Fibroblast of skin of left biceps (primary cell): ENCODE measurements at places on chromosomes 13 and 19.

GRCh38 chr19:54173951-54174834 is 1.2 kb upstream of the TMC4 start:
- DNase-seq = no peak

- DNase-seq = no peak
Observed at GRCh38 chr19:16587833-16588823, 15.9 kb upstream of the SLC35E1 start.

- no peak for DNase-seq
Observed at GRCh38 chr13:50171590-50172282, 156.5 kb downstream of the KCNRG start.

GRCh38 chr13:98609756-98610155 is 32.8 kb upstream of the STK24 start:
- no peak for DNase-seq

DNA sequence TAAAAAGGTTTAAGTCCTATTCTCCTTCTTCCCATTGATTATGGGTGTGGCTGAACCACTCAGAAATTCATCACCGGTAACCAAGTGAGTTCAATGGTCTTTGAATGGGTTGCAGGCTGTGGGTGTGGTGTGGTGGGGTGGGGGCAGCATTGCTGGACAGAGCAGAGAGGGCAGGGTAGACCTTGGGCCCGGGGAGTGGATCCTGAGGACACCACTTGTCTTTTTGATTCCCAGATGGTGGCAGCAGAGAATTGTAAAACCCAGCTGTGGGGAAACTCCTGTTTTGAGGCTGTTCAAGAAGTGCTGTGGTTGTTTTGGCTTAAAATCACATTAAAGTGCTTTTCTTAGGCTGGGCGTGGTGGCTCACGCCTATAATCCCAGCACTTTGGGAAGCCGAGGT is 45.8 kb upstream of the RGCC start:
- peak; percentile 22 for DNase-seq

- no peak for DNase-seq
Observed at GRCh38 chr19:39203372-39204341, at the start of gene SYCN. TSS of gene SYCN (minus strand) at chr19:39204263. CDS start at chr19:39204254, 9 bp downstream.

- no peak for DNase-seq
Observed at GRCh38 chr19:7225741-7226140, 68.5 kb downstream of the INSR start.

DNA sequence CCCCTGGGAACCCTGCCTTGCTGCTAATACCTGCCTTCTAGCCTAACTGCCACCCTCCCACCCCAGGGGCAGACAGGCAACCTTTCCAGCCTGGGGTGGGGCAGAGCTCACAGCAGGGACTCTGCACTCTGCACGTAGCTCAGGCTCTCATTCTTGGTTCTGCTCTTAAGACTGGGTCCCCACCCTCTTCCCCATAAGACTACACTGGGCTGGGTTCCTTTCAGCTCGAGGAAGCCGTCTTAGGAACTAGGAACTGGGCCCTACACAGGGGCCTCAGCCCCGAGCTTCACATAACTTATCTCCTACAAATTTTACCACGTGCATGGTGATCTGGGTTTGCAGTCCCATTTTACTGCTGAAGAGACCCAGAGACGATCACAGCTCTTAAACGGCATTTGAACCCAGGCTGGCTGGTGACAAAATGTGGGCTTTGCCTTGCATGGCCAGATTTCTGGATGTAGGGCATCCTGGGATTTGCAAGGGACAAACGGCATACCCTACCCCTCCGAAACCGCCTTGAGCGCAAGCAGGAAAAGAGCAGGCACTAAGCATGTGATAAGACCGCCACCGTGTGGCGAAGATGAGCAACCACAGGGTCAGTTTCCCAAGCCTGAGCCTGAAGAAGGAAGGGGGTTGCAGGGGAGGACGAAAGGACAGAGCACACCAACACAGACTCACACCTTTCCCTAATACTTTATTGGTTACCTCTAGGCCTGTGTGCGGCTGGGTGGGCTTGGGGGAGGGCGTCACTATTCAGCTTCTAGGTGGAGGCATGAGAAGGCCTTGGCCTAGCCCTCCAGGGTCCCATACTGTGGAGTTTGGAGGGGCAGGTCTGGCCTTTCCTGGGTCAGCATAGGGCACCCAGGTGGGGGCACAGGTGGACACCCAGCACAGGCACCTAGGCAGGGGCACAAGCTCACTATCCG is 5.1 kb downstream of the JUNB start:
- no peak for DNase-seq

GRCh38 chr19:38892841-38893240 is 6.6 kb downstream of the SIRT2 start:
- no peak for DNase-seq

DNA sequence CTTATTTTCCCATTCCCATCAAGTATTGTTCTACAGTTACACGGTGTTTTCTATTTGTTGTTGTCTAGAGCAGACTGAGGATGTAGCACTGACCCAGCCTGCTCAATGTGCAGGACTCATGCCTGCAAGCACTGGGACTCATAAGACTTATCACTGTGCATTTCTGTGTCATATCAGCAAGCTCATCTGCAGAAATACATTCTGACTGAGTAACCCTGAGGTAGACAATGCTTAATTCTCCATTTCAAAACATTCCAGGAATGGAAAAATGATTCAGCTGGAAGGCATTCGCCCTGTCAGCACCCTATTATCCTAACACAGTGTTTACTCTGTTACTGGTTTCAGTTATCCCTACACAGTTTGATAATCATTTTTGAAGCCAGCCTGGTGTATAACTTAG is 2506.4 kb downstream of the PCDH9 start:
- peak; percentile 93 for DNase-seq

- DNase-seq = no peak
Observed at GRCh38 chr13:20782116-20782708, 8.5 kb upstream of the EEF1AKMT1 start.

DNA sequence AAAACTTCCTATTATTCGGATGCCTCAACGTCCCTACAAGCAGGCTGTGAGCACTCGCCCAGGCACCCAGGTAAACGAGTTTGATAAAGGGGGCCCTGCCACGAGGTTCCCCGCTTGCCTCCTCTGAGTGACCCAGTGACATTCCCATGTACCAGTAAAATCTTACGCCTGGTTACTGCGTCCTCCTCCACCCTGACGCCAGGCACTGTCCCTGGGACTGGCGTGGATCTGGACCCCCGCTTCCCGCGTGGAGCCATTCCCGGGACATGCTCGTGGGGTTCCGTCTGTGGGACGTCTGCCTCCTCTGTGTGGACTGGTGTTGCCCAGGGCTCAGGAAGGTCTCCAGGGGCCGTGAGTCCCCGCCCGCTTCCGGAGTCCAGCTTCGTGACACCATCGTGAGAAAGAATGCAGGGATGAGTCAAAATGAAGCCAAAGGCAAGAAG is 407 bp upstream of the ZNF550 start:
- DNase-seq = no peak

GRCh38 chr13:24606486-24607170 is 73.6 kb upstream of the ATP12A start:
- DNase-seq = no peak

- no peak for DNase-seq
Observed at GRCh38 chr13:45416516-45417128, 1.6 kb downstream of the SLC25A30 start.

DNA sequence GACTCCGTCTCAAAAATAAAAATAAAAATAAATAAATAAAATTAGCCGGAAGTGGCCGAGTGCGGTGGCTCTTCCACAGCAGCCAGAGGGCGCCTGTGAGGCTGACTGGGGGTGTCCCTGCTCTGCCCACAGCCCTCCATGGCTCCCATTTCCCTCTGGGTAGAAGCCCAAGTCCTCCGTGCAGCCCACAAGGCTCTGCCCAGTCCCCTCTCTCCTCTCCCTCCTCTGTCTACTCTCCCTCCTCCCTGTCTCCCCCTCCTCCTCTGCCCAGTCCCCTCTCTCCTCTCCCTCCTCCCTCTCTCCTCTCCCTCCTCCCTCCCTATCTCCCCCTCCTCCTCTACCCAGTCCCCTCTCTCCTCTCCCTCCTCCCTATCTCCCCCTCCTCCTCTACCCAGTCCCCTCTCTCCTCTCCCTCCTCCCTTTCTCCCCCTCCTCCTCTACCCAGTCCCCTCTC is 20.4 kb downstream of the MISP start:
- DNase-seq = no peak

DNA sequence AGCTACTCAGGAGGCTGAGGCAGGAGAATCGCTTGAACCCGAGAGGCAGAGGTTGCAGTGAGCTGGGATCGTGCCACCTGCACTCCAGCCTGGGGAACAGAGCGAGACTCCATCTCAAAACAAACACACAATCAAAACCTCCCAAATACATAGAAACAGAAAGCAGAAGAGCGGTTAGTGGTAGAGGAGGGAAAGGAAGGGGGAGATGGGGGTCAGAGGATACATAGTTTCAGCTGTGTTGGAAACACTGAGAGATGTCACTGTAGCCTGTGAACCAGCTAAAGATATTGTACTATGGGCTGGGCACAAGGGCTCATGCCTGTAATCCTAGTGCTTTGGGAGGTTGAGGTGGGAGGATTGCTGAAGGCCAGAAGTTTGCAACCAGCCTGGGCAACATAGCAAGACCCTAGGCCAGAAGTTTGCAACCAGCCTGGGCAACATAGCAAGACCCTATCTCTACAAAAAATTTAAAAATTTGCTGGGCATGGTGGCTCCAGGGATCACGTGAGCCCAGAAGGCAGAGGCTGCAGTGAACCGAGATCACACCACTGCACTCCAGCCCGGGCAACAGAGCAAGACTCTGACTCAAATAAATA is 49.9 kb downstream of the GNG7 start:
- DNase-seq = no peak

DNA sequence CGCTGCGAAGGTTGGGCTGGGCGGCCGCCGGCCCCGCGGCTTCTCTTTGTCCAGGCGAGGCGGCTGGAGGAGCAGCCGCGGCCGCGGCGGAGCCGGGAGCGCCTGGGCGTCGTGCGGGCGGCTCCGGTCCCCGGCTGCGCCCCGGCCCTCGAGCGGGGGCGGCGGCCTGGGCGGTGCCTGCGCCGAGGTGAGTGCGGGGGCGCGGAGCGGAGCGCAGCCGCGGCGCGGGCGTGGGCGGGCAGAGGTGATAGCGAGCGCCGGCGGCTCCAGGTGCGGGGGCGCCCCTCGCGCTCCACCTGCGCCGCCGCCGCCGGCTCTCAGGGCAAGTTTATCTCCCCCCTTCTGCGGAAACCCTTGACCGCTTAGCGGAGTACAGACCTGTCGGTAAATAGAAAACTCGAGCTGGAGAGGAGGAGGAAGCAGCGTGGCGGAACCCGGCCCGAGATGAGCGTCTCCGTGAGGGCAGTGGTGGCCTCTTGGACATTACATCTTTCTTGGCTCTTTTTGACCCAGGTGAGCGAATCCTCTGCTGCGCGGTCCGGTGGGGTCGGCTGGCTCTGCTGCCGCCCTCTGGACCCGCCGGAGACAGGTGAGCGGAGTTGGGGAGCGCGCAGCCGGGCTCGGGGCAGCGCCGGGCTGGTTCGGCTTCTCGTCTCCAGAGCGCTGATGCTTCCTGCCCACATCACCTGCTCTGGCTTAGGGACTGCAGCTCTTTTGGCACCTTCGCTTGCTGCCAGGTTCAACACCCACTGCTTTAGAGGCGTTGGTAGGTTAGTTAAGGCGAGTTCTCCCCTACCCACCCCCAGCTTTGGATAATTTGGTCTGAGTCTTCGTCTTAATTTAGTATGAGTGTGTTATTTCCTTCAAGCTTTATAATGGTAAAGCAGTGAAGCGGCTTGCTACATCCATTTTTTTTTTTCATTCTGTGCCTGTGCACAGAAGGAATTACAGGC is at the start of gene MTUS2:
TSS of gene MTUS2 (plus strand) at position 241 of the 953 bp plus-strand sequence.
- no peak for DNase-seq

DNA sequence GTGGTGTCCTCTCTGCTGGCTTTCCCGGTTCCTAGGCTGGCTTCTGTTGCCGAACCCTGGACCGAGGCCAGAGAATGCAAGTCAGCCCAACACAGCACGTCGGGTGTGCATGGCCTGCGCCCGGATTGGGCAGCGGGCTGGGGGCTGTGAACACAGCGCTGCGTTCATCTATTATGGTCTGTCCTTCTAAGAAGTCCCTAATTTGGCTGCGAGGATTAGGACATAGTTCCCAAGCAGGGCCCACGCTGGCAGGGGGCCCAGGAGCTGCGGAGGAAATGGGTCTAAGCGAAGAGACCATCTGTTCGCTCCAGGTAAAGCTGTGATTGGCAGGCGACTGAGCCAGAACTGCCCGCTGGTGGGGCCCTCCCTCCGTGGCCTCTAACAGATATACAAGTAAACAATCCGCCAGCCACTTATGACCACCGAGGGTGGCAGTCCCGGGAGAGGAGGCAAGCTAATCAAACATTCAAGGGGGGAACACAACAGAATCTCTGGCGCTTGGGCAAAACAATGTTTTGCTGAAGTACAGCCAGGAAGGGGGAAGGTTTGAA is 6.0 kb downstream of the SYCE2 start:
- DNase-seq = peak; percentile 33

- no peak for DNase-seq
Observed at GRCh38 chr13:44337581-44337980, 36.0 kb upstream of the SERP2 start.

DNA sequence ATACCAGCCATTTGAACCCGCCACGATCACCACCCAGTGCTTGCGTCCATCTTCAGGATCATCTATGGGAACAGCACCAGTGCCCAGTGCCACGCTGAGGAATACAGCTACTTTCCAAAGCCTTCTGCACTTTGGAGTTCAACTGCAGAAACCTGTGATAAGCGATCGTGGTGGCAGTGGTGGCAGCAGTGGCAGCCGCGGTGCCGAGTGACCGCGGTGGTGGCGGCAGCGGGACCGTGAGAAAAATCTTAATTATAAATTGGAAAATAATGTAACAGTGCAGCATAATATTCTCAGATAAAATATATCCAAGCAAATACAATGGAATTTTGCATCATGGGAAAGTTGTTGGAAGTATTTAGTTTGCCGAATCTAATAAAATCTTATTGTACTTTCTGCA is 2270.9 kb downstream of the PCDH9 start:
- no peak for DNase-seq
